ENCODE measurements at places on chromosomes 5 and 9.

DNA sequence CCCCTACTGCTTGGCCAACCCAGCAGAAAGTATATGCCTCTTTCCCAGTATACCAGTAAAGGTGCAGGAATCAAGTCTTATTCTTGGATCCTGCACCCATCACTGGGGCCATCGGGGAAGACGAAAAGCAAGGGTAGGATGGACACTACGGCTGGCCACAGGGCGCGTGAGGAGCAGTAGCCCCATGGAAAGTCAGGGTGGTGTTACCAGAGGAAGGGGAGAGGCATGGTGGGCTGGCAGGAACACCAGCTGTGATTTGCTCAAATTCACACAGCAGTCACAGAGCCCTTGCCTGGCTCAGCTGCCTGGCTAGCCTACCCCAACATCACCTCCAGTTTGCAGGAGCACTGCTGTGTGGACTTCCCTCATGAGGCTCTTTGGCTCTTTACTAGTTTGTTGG is 34.5 kb upstream of the SAP30L start:
- DNase-seq = no peak

GRCh38 chr9:135847833-135848232 is 59.5 kb downstream of the CAMSAP1 start:
- no peak for DNase-seq

DNA sequence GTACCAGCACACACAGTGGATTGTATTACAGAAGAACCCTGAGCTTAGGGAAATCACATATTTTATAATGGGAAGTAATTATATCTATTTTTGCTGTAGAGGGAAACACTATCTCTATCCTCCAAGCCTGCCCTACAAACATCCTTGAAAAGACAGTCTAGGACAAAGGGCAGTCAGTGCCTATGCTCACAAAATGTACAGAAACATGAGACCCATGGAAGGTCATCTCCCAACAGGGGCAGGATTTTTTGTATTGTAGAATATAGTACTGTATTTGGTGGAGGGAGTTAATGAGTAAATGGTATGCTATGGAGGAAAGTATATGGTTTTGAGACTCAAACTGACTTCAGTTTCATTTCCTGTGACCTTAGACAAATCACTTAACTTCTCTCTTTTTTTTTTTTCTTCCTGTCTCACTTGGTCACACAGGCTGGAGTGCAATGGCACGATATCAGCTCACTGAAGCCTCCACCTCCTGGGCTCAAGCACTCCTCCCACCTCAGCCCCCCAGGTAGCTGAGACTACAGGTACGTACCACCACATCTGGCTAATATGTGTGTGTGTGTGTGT is 5.8 kb upstream of the RAB14 start:
- no peak for DNase-seq

- DNase-seq = no peak
These were observed 63.6 kb downstream of the ADAMTS2 start for GRCh38 chr5:179281694-179282093.

DNA sequence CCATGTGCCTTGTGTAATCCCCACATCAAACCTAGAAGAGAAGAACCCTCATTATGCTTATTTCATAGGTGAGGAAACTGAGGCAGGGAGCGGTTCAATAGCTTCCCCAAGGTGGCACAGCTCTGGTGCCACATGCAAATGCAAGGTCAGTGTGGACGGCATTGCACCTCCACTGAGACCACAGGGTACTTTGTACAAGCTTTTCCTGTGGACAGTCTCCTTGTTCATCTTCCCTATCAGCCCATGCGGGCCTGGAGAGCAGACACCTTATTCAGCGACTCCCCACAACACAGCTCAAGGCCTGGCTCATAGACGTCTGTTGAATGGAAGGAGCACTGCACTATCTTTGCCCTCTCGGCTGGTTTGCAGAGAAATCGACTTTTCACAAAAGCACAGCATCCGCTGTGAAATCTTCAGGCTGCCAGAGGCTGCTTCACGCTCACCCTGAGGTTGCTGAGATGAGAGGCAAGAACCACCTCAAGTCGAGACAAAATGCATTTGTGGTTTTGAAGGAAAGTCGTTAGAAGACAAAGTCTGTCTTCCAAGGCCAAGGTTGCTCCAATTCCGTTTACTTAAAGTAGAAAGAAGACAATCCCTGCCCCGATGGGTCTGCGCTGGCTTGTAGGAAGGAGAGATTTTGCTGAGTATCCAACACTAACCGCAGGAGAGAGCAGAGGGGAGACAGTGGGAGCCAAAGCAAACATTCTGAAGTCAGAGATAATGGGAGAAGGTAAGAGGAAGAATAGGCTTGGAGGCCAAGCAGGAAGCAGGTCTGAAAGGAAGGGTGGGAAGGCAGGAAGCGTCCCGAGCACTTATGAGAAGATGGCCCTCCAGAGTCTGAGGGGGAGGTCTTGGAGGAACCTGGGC is 34.2 kb upstream of the STRBP start:
- peak; percentile 14 for DNase-seq

- DNase-seq = peak; percentile 42
These were observed 29.8 kb downstream of the NR4A3 start for GRCh38 chr9:99851500-99851822.

GRCh38 chr9:130426883-130427282 is 17.9 kb upstream of the ASS1 start:
- no peak for DNase-seq

DNA sequence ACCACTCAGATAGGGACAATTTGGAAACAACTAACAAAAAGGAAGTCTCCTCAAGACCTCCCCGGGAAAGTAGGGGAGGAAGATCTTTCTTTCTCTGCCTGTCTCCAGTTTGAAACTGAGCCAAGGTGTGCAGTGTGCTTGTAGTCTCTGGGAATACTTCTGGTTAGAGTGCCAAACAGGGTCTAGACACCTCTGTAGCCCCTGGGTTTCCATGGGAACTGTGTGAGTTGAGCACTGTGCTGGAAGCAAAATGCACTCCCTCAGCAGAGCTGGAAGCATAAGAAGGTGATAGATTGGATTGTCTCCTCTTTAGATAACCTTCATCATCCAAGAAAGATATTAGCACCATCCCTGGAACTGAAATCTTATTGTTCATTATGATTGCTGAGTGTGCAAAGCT is 129.2 kb upstream of the TNPO1 start:
- no peak for DNase-seq

DNA sequence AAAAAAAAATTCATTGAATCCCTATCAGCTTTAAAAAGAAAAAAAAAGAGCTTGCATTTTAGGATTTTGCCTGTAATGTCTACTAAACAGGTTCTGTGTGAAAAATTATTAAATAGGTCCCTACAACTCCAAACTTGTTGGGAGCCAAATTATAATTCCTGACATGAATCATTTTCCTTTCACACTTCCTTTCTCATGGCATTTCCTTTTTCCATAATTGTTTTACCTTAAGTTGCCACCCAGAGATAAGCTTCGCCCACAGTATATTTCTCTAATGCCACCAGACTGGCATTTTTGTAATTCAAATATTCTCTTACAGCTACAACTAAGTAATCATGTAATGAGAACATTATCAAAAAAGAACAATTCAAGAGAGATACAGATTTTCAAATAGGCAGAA is 348.8 kb downstream of the EFNA5 start:
- no peak for DNase-seq
